ENCODE measurements at places on chromosomes 6 and 20.
A peak's percentile ranks its signal among the peaks of the same experiment; 100 is the strongest.

GRCh38 chr20:32962053-32962452, 42.2 kb downstream of the SUN5 start:
- no peak for DNase-seq

DNA sequence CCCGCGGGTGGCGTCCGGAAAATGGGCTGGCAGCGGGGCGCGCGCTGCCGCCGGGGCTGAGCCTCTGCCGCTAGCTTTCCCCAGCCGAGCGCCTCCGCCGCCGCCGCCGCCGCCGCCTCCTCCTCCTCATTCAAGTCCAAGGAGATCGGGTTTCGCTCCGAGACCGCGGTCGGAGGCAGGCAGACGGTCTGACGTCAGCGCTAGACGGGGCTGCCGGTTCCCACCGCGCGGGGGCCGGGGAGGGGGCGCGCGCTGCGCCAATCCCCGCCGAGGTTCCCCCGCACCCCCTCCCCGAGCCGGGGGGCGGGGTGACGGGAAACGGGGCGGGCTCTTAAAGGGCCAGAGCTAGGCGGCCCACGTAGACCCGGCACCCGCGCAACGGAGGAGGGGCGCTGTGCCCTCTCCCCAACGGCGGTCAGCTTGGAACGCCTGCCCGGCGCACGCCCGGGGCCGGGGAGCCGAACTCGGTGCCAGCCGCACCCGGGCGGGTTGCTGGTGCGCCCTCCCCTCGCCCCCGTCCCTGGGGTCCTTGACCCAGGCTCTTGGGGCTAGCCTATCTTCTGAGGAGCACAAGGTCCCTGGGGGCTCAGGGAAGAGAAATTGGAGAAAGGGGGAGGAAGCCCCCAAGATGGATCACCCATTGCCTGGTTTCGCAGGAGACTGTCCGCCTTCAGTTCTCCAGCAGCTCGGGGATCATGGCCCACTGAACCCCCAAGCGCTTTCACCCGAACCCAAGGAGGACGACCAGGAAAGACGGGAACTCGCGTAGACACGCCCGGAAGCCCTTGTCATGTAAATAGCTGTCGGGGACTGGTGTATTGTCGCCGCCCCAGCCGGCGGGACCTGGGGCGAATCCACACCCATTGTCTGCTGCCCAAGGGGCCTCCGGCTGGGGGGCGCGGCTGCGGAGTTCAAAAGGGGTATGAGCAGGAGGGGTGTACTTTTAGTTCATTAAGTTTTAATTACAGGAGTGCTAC, at the start of gene PMEPA1:
Gene PMEPA1 (minus strand): TSS at position 193 of the 977 bp plus-strand sequence. CDS start 433 bp downstream, outside the sequence.
- DNase-seq = peak; percentile 96

DNA sequence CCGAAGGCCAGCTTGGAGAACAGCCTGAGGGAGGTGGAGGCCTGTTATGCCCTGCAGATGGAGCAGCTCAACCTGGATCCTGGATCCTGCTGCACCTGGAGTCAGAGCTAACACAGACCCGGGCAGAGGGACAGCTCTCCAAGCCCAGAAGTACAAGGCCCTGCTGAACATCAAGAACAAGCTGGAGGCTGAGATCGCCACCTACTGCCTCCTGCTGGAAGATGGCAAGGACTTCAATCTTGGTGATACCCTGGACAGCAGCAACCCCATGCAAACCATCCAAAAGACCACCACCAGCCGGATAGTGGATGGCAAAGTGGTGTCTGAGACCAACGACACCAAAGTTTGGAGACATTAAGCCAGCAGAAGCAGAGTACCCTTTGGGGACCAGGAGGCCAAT, 223.5 kb upstream of the ID4 start:
- peak; percentile 22 for DNase-seq

DNA sequence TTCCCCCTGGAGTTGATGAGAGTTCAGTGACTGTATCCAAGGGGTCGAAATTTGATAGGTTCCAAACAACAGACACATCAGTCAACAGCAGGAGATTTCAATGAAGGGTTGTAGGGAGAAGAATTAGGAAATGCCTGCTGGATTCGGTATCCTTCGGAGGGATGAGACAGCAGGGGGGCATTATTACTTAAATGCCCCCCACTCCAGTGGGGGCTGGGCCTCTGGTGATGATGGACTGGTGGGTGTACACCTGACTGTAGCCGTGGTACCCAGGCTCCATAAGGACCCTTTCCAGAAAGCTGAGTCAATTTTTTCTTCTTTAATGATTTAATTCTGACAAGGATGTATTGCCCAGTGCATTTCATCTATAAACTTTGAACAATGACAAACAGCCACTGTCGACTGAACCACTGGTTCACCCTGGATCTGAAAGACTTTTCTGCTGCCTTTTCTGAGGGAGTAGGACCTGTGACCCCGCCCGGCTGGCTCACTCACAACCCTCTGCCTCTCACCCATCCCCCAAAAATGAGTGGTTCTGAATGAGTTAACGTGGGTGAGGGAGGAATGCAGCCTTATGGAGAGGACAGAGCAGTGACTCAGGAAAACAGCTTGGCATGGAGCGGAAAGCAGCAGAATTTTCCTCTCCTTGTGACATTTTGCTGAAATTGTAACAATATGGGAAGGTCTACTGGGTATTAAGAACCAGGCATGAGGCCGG, 41.0 kb downstream of the ZMYND8 start:
- DNase-seq = peak; percentile 78

DNA sequence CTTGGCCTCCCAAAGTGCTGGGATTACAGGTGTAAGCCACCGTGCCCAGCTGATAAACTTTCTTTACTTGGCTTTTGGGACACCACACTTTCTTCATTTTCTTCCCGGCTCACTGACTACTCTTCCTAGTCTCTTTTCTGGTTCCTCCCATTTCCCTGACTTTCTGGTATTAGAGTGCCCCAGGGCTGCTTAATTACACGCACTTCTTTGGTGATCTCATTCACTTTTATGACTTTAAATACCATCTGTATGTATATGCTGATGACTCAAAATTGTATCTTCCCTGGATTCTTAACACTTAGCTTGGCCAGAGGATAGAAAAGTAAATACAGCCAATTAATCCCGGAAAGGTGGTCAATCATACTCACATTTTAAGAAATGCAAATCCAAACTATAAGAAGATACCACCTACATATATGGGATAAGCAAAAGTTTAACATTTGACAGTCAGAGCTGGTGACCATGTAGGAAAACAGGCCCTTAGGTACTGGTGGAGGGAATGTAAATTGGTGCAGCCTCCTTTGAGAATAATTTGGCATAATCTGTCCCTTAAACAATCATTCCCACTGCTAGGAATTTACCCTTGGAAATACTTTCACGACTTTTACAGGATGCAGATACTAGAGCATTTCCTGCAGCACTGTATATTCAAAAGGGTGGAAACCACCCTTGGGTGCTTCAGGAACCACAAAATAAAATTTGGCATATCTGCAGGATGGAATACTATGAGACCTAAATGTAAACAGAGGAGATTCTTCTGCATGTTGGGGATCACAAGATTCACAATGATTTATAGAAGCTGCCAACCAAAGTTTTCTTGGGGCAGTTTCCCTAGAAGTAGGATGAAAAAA, 9.4 kb upstream of the NANP start:
- peak; percentile 7 for DNase-seq

- DNase-seq = no peak
Observed at GRCh38 chr6:100167585-100167984, 173.6 kb upstream of the MCHR2 start.

GRCh38 chr6:6775074-6775473, 186.6 kb downstream of the LY86 start:
- no peak for DNase-seq

DNA sequence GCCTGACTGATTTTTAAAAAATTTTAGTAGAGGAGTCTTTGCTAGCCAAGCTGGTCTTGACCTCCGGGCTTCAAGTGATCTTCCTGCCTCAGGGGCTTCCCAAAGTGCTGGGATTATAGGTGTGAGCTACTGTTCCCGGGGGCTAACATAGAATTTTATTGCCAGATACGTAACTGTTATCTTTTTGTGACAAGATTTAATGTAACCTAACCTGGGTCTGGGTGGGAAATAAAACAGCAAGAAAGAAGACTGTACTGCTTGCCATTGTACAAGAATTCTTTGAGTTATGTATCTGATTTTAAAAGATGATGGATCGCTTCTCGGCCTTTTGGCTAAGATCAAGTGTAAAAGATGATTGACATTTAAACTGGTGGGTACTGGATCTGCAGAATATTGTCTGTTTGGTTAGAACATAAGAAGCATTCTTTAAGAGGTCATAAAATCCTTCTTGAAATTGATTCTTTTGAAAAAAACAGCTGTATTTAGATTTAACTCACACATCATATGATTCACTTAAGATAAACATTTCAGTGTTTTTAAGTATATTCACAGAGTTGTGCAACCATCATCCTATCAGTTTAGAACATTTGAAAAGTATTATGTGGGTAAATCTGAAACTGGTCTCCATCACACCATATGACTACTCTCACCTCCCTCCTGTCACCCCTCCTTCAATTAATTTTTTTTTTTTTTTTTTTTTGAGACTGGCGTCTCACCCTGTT, 21.6 kb downstream of the TPX2 start:
- no peak for DNase-seq

DNA sequence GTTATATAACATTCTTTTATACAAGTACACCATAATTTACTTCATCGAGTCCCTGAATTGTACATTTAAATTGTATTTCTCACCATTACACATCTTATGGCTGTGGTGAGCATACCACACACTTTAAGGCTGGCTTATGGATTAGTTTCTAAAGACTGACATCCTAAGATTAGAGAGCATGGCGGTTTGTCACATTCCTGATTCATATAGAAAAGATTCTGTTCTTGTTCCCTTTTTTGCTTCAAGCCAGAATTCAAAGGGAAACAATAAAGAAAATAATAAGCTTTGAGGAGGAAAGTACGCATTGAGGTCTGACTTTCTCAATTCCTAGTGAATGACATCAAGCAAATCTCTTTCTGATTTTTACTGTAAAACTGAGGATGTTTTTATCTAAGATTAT, 2.5 kb downstream of the BTN1A1 start:
- DNase-seq = no peak

DNA sequence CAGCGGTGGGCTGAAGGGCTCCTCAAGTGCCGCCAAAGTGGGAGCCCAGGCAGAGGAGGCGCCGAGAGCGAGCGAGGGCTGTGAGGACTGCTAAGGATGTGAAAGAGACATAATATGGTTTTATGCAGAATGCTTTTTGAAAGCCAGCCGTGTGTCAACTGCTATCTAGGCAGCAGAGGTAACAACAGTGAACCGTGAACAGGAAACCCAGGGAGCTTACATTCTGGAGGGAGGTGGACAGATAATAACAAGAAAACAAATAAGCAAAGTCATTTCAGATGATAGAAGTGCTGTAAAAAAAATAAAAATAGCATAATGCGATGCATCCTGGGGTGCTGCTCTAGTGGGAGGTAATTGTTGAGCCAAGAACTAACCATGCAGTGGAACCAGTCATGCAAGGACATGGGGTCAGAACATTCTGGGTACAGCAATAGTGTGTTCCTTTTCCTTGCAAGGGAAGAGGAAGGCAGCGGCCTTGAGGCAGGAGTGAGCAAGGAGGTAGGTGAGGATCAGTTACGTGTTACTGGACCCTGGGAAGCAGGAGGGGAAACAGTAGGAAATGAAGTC, 134.4 kb upstream of the TMEM170B start:
- no peak for DNase-seq

- DNase-seq = peak; percentile 23
Observed at GRCh38 chr20:21101932-21102575, 4.1 kb downstream of the LINC00237 start.

GRCh38 chr6:135520781-135521180, 23.2 kb upstream of the AHI1 start:
- no peak for DNase-seq

GRCh38 chr6:136012198-136012887, 160.8 kb downstream of the PDE7B start:
- no peak for DNase-seq

- no peak for DNase-seq
Observed at GRCh38 chr6:49634092-49634835, 2.4 kb downstream of the RHAG start.

DNA sequence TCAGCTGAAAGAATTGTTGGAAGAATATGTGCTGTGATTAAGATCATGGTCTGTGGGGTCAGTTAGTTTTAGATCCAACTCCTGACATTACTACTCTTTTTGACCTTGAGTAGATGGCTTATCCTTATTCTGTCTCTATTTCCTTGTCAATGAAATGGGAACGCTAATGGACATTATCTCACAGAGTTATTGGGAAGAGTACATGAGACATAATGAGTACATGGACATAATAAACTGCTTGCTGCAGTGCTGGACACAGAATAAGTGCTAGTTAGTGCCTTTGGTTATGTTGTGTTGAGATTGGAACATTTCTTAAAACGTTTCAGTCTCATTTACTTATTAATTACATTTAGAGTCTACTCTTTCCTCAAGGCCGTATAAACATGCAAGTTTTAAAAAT, 42.6 kb downstream of the MAPK14 start:
- DNase-seq = no peak

DNA sequence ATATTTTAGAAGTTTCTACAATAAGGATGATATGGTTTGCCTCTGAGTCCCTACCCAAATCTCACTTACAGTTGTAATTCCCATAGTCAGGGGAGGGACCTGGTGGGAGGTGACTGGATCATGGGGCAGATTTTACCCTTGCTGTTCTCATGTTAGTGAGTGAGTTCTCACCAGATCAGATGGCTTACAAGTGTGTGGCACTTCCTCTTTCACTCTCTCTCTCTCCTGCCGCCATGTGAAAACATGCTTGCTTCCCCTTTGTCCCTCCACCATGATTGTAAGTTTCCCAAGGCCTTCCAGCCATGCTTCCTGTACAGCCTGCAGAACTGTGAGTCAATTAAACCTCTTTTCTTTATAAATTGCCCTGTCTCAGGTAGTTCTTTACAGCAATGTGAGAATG, 527.5 kb upstream of the ID4 start:
- no peak for DNase-seq

DNA sequence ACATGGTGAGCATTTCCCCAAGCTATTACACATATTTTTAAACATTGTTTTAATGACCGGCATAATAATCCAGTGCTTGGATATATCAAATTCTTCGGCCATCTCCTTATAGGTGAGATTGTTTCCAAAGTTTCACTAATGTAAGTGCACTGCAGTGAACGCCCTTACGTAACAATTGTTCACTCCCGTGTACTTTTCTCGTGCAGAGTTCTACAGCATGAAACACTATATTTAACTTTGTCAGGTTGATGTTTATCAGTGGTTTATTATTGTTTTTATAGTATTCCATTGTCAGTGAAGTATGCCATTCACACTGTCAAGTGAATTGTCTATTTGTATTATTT, 3.4 kb upstream of the GZF1 start:
- peak; percentile 56 for DNase-seq

GRCh38 chr6:52877168-52877567, 32.3 kb downstream of the GSTA3 start:
- no peak for DNase-seq

- DNase-seq = peak; percentile 76
Observed at GRCh38 chr20:3889489-3890397, 556 bp downstream of the PANK2 start.

GRCh38 chr20:17223553-17223952, 3.3 kb upstream of the PCSK2 start:
- no peak for DNase-seq

GRCh38 chr20:25321262-25321831, 69.3 kb downstream of the ABHD12 start:
- no peak for DNase-seq

GRCh38 chr6:90494067-90494780, 92.6 kb downstream of the MAP3K7 start:
- no peak for DNase-seq
